ENCODE measurements at places on chromosomes 12 and 14.

DNA sequence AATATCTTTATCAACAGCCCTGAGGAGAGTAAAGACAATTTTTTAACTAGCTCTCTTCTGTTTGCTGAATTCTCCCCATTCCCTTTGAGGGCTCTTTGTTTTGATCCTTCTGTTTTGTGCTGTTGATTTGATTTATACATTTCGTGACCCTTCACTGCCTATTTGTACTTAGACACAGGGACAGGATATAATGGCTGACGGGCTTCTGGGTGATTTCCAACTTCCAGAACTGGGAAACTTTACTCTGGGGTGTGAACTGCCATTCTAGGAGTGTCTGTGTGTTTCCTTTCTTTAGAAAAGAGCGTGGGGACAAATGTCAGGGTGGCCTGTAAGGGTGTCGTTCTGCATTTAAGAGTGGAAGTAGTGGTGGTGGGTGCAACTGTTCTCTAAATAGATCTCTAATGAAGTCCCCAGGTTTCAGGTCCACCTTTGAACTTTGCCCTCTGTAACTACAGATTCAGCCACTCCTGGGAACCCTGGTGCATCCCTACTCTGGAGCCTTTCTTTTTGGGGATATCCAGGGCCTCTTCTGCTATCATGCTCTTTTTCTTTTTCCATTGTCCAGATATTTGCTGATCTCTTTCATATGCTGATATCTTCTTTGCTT lies 22.3 kb upstream of the SSPN start:
- no peak for DNase-seq

DNA sequence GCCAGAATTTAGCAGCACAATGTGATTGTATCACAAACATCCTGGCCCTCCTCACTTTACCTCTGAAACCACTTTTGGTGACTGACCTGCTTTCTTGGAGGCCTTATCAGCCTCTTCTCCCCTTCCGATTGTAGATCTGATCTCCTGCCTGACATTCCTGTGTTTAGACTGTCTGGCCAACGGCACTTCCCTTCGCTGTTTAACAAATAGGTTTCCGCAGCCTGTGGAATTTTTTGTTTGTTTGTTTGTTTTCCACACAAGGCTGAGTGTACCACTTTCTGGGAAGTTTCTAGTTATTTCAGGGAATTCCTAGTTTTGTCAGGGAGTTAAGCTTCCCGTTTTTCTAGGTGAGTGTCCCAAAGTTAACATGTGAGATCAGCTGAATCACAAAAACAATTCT lies 65.9 kb upstream of the CDKN3 start:
- no peak for DNase-seq

GRCh38 chr12:125453751-125454150 lies 388.5 kb downstream of the AACS start:
- no peak for DNase-seq

DNA sequence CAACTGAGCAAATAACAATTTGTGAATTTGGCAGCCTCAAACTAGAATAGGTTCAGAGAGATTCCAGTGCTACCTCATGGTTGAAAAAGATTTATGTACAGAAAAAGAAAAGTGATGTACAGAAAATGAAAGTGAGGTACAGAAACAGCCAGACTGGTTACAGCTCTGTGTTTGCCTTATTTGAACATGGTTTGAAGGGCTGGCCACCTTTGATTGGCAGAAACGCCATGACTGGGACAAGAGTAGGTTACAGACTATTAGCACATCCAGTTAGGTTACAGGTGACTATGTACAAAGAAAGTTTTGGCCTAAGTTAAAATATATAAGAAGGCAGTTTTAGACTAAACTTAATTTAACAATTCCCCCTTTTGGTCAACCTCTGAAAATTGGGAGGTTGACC lies 309.4 kb downstream of the BTG1 start:
- DNase-seq, result no peak

GRCh38 chr14:24440606-24441399 lies 1.8 kb downstream of the SDR39U1 start:
- DNase-seq, result no peak

DNA sequence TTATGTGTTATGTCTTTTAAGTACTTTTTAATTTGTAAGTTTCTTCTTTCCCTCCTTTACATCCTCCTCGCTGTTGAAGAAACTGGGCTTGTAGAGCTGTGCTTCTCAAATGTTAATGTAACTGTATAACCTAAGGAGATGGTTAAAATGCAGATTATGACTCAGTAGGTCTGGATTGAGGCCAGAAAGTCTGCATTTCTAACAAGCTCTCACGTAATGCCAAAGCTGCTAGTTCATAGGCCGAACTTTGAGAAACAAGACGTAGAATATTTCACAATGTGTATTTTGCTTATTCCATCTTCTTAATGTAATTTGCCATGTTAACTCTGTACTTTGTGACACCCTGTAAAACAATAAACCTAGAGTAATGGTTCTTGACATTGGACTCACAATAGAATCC lies 193.3 kb upstream of the SYT1 start:
- DNase-seq, result no peak

GRCh38 chr14:97946240-97946639 lies 1149.1 kb downstream of the VRK1 start:
- no peak for DNase-seq

DNA sequence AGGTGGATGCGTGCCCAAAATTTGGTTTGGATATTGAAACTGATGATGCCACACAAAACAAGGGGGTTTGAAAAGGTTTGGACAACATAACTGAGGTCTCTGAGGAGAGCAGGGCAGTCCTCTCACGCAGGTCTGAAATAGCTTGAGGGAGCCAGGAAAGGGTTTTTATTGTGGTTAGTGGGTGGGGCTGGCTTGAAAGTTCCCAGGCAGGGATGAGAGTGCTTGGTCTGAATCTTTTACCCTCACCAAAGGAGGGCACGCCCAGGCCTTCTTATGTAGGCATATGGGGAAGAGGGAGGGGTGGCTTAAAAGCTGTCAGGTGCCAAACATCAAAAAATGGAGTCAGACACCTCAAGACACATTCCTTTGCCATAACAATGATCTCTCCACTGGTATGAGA lies 493.1 kb upstream of the CCDC196 start:
- no peak for DNase-seq

DNA sequence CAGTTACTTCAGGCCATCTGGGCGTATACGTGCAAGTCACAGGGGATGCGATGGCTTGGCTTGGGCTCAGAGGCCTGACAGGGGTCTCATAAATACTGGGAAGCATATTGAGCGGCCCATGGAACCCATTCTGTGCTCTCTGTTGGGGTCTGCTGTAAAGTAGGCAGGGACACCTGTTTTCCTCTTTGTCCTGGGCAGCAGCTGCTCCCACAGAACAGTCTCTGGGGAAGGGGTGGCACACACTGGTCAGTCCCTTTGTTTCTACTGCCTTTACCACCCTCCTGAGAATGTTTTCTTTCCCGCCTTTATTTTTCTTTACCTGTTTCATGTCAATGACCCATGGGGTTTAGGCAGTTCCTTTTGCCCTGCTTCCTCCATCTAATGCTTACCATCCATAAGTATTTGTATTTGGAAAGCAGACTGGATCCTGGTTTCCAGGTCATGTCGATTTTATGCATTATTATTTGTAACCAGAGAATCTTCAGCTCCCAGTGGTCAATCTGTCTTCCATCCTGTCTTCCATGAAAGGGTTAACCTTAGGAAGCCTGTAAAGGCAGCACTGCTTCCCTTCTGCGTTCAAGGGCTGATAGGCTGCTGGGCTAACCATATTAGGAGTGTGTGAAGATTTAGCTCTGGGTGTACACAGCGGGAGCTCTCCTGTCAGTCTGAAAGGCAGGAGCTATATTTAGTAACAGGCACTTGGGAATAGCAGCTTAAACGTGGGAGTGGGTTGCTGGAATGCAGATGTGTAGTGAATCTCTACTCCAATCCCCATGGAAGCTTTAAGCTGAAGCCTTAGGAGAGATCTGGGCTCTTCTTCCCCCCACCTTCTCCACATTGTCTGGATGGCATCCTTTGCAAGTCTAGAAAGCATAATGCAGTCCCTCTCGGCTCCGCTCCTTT lies 124.0 kb downstream of the DYRK2 start:
- no peak for DNase-seq

DNA sequence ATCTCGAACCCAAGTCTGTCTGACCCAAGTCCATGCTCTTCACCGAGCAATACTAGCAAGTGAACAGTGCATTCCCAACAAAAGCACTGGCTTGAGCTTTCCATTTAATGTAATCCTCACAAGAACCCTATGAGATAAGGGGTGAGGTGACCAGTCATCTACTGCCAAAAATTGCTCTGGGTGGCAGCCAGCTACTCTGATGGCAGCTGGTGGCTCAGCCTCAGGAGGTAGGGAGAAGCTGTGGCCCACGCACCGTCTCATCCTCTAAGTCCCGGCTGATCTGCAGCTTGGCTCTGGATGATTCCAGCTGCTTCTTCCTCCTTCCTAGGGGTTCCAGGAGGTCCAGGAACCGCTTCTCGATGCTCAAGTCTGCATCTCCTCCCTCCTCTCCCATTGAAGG lies 75.2 kb downstream of the PLEKHG3 start:
- DNase-seq, result no peak

DNA sequence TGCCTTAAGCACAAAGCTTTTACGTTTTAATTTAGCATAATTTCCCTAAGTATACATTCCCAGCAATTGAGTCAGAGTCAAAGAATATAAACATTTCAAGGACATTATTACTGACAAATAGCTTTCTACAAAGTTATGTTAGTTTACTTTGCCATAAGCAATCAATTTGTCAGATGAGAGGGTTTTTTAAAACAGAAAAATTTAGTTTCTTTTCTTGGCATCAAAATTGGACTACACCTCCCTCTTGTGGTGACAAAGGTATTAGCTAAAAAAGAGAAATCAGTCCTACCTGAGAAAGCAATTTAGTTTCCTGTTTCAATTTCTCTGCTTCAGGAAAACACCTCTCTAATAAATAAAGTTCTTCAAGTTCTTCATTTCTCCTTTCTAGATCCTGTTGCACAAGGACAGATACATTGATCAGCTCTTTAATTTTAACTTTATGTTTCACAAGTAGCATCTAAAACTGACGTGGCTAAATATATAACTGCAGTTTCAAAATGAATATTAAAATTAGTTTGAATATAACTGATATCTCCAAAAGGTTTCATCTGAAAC lies 39.9 kb downstream of the DNAI7 start:
- DNase-seq, result no peak

GRCh38 chr12:116804051-116804450 lies 65.9 kb downstream of the RNFT2 start:
- DNase-seq, result no peak

DNA sequence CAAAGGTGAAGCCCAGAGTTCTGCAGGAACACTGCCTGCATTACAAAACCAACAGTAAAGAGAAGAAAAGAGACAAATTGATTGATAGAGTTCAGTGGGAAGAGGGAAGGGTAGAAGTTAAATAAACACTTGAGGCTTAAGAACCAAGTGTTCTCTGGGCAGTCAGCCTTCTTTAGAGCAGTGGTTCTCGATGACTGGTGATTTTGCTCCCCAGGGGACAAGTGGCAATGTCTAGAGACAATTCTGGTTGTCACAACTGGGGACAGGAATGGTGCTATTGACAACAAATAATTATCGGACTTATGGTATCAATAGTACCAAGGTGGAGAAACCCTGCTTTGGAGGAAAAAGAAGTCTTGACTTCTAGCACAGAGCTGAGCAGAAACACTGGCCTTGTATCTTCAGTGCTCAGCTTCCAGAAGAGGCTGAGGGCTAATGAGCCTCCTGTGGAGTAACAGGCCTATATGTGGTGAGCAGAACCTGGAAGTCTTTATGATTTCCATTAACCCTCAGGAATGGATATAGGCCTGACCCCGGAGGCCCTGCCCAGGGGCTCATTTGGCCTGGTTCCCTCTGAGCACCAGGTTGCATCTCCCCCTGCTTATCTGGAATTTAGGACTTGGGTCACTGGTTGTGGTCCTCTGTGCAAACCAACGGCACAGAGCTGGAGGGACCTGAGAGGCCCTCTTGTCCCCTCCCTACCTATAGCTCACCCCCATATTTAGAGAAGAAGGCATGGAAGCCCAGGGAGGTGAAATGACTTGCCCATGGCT lies 204.6 kb upstream of the PWP1 start:
- DNase-seq, result no peak

DNA sequence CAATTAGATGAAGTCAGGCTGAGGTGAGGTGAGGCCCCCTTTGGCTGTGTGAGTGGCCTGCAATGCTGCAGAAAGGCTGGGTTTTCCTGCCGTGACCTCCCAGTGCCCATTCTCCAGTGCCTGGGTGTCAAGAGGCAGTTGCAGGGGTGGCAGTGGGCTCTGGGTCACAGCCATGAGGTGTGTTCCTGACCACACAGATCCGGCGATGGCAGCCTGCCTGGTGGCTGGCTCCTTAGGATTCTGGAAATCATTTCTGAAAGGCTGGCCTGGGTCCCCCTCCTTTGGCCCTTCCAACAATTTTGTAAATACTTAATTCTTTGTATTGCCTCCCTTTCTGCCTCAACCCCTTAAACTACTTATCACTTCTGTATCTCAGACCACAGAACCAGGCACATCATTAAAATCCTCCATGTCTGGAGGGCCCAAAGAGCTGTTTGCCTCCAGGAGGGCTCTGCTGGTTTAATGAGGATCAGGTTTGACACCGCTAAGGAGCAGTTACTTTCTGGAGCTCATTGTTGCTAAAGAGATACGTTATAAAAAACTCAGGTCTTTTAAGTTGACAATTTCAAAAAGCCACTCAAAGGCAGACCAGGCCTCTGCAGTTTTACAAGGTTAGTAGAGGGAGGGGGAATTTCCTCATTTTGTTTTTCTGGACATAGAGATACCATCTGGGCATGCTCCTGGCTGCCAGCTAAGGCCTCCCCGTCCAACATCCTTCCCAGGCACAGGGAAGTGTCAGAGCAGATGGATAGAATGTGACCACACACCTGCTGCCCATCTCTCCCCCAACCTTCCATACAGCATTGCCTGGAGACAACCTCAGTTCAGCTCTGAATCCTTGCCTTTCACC lies 204.4 kb downstream of the FOXN3 start:
- no peak for DNase-seq

- peak; percentile 10 for DNase-seq
Observed at GRCh38 chr12:108338915-108339657, at the start of gene CMKLR1. Gene CMKLR1, minus strand, starts transcription at chr12:108339311. Its CDS starts 45,720 bp downstream, at chr12:108293591.

DNA sequence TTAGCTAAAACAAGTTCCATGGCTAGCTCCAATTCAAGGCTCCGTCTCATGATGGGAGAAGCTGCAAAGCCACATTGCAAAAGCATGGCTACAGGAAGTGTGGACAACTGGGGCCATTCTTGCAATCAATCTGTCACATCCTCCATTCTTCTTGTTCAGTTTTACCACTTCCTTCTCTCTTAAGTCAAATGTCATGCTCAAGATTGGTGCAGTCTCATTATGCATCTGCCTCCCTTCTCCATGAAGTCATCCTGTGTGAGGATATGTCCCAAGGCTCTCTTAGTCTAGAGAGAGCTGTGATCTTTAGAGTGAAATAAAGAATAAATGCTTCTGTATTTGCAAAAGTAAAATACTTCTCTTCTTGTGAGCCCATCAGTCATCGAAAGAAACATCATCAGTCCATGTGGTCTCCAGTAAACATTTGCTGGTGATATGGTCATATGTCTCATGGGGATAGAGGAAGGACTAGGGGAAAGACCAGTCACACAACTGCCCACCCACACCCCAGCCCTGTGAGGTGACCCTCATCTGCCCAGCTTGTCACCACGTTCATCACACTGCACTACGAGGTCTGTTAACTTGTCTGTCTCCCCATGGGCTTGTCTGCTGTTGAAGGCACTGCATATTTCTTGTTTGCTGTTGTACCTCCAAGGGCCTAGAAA lies 303.0 kb downstream of the NUAK1 start:
- no peak for DNase-seq

- no peak for DNase-seq
Observed at GRCh38 chr14:37594238-37594970, 645 bp downstream of the FOXA1 start.
